ENCODE measurements at places on chromosomes 6 and 20.
A peak's percentile ranks its signal among the peaks of the same experiment; 100 is the strongest.

DNA sequence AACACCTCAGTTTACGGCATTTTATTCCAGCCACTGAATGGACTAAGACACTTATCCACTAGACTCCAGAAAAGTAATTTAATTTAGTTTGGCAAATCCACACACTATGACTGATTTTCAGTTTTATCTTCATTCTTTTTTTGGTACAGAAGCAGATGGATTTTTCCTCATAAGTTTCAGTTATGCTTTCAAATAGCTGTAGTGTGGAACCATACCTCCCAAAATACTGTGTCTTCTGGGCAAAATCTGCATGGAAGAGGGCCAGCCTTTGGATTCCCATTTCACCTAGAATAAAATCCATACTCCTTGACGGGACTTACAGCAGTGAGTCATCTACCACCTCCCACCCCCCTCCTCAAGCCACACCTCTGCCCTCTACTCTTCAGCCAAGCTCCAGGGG lies 43.0 kb downstream of the GSTA2 start:
- no peak for DNase-seq

DNA sequence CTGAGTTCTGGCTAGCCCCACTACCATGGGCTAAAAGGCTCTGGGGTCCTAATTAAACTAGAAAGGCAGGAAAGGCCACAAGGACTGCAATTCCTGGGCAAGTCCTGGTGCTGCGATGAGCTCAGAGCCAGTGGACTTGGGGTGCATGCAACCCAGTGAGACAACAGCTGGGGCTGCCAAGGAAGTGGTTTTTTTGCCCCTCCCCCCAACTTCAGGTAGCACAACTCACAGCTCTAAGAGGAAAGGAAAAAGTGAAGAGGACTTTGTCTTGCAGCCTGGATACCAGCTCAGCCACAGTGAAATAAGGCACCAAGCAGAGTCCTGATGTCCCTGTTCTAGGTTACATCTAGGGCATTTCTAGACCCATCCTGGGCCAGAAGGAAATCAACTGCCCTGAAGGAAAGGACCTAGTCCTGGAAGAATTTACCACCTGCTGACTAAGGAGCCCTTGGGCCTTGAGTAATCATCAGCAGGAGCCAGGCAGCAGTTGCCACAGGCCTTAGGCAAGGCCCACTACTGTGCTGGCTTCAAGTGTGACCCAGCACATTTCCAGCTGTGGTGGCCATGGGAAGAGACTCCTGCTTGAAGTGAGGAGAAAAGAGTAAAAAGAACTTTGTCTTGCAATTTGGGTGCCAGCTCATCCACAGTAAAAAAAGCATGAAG lies 358.4 kb downstream of the BTBD3 start:
- no peak for DNase-seq

GRCh38 chr6:100751590-100751989 lies 129.5 kb downstream of the ASCC3 start:
- DNase-seq = no peak

GRCh38 chr6:33750244-33750991 lies 3.7 kb upstream of the IP6K3 start:
- no peak for DNase-seq

DNA sequence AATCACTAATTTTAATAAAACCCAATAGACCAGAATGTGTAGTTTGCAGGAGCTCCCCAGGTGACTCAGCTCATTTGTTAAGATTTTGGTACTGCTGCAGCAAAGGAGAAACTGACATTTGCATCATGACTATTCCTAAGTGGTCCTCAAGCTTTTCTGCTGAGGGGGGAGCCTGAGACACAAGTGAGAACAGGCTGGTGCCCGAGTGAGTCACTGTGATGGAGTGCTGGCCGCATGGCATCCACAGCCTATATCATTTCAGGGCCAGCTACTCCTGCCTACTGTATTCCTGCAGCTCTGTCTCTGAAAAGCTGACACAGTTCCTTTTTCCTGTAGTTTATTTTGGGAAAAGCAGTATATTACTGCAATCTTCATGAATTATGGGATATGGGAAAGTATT lies 113.7 kb upstream of the ENPP5 start:
- no peak for DNase-seq

DNA sequence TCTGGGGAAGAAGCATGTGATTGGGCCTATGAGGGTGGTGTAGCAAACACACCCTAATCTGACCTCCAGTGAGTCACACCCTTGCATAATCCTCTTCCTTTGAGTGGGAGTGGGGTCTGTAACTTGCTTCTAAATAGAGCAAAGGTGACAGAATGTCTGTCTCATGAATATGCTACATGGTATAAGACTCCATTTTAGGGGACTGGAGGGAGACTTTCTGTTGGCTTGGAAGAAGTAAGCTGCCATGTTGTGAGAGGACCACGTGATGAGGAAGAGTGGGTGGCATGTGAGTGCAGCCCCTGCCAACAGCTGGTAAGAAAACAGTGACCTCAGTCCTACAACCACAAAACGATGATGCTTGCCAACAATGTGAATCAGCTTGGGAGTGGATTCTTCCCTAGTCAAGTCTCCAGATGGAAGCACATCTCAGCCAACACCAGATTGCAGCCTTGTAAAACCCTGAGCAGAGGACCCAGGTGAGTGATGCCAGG lies 3.7 kb downstream of the AK9 start:
- peak; percentile 24 for DNase-seq

GRCh38 chr6:169906688-169907418 lies 155.4 kb downstream of the ERMARD start:
- no peak for DNase-seq

- no peak for DNase-seq
These were observed 12.0 kb upstream of the LTA start for GRCh38 chr6:31559958-31560696.

DNA sequence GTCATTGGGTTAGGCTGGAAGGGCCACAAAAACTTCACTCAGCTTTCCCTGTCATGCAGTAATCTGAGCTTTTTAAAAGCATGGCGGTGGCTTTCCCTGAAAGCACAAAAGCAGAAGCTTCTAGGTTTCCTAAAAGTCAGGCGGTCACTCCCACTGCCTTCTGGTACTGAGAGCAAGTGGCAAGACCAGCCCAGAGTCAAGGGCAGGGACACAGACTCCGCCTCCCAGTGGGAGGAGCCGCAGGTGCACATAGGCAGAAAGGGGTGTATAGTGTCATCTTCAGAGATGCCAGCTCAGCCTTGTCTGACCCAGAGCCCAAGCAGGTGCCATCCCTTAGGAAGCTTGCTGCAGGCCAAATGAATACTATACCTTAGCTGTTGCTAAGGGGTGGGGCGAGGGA lies 18.0 kb upstream of the PACSIN1 start:
- DNase-seq = no peak

- no peak for DNase-seq
These were observed 52.7 kb upstream of the PTGIS start for GRCh38 chr20:49620364-49621240.

DNA sequence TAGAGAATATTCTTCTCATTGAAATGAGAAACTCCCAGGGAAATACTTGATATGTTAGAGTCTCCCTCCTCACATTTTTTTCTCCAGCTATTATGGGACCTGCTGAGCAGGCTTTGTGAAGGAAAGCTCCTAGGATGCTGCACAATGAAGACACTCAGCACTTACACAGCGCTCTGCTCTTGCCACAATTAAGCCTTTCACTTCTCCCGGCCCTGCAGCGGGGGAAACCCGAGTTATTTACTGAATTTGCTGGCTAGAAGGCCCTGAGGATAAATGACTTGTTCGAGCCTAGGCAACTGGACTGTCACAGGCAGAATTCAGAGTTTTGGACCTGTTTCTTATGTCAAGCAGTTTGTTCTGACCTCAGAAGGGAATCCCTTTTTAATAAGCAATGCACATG lies 102.0 kb downstream of the MAP3K7 start:
- DNase-seq = no peak

DNA sequence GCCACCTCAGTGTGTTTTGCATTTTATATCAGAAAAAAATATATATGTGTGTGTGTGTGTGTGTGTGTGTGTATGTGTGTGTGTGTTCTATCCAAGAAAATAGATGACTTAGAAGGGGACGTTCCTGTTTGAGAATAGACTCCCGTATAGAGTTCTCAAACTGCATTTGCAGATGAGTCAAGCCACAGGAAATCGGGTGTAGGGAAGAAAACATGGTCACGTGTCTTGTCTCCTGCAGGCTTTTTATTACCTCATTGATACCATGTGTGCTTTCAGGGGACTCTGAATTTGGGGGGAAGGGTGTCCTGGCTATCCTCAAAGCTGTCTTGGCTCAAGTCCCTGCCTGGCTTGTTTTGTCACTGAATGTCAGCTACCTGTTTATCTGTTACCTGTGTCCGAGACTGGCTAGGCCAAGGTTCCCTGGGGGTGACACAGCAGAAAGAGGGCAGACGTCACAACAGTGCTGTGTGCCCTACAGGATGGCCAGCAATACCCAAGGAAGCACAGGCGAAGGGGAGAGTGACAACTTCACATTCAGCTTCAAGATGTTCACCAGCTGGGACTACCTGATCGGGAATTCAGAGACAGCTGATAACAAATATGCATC lies 55.7 kb upstream of the NOP56 start:
- no peak for DNase-seq
